ENCODE measurements at places on chromosomes 12 and 14.
A peak's percentile ranks its signal among the peaks of the same experiment; 100 is the strongest.

DNA sequence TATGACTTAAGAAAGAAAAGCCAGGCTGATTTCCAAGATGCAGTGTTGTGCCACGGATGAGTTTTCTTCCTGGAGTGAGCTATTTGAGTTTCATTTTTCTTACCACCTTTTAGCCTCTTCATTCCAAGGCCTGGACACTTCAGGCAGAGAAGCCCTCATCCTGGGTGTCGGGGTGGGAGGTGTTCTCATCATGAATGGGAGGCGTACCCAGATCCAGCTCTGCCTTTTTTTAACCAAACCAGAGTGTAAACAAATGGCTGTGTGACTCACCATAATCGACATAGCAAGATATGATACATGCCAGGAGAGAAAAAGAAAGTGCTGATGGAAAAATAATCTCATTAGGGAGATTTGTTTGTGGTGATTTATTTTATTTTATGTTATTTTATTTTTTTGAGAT, 79.9 kb downstream of the ARF6 start:
- no peak for DNase-seq

GRCh38 chr12:130764475-130765185, 48.5 kb upstream of the RIMBP2 start:
- DNase-seq: peak; percentile 91

- peak; percentile 79 for DNase-seq
Measured at GRCh38 chr12:57005980-57006808, at the start of gene ZBTB39. Gene ZBTB39 (minus strand): TSS chr12:57006546. CDS start chr12:57004917, 1,629 bp downstream.

GRCh38 chr14:96806836-96807235, 9.7 kb downstream of the VRK1 start:
- DNase-seq: no peak

DNA sequence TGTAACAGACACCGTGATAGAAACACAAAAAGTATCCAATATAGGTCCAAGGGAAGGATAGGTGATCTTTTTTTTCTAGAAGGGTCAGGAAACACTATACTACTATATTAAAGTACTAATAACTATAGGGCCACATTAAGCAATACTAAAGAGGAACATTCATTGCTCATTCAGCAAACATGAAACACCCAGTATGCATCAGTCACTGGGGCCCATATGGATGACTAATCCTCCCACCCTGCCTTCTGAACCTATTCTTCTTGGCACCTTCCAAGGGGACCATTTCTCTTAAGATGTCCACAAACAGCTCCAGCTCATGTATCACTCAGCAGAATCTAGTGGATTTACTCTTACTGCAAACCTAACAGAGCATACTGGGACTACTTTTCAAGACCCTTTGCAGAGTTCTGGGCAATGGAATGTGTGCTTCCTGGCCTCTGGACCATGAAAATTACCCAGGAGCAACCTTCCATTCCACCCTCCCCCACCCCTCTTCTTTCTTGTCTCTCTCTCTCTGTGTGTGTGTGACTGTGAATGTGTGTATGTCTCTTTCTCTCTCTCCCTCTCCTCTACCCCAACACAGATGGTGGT, 187.9 kb downstream of the EPS8 start:
- no peak for DNase-seq

DNA sequence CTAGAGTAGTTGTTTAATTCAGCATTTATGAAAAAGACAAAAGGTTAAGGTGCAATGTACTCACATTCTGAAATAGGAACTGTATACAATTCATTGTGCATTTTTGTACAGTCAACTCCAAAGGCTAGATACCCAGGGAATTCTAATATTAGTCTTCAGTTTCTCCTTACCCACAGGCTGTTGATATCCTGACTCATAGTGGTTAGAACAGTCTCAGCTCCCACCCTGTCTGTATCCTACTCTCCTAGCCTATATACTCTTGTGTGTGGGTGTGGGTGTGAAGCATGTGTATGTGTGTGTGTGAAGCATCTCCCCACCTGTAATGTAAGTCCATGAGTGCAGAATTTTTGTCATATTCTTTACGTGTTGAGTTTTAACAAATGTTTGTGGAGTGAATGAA, 229.5 kb downstream of the NAV3 start:
- no peak for DNase-seq
